Neuronal stem cell (in vitro differentiated cells): ENCODE measurements at places on chromosomes 7 and 10.

DNA sequence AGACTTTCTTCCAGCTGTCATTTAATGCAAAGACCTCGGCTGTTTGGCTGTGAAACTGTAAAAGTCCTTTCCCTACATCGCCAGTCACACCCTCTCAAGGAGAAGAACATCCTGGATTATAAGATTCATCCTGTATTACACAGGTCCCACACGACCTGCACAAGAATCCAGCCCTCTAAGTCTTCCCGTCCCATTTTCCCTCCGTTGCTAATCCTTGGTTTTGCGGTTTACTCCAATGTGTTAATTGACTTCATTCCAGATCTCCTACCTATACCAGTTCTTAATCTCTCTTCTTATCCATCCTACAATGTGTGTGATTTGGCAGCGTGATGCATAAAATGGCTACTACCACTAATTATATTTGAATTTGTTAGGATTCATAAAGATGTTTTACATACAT is 110.4 kb downstream of the COL28A1 start:
- H3K36me3 ChIP-seq, result no peaks in the 10 kb centered on the region
- H3K4me3 ChIP-seq, result no peak overlapping the region
- H3K27ac ChIP-seq, result no peak overlapping the region
- no peak for DNase-seq
- H3K4me1 ChIP-seq, result no peaks in the 10 kb centered on the region
- H3K27me3 ChIP-seq, result no peaks in the 10 kb centered on the region

- no peak within 1 kb of the TSS for H3K27ac ChIP-seq
- H3K4me3 ChIP-seq, result peak within 1 kb of the TSS; percentile 49
- peaks cover 5% of the 10 kb centered on the region for H3K4me1 ChIP-seq
- DNase-seq, result peak; percentile 65
- H3K36me3 ChIP-seq, result no peaks in the 10 kb centered on the region
- peaks cover 3% of the 10 kb centered on the region for H3K27me3 ChIP-seq
Measured at GRCh38 chr7:146116521-146117222, at the start of gene CNTNAP2. Gene CNTNAP2, plus strand, starts transcription at chr7:146116801. Its CDS starts 76 bp downstream, at chr7:146116877.

GRCh38 chr10:73159038-73159648 is 8.7 kb downstream of the ECD start:
- H3K36me3 ChIP-seq, result peaks cover 8% of the 10 kb centered on the region
- no peak overlapping the region for H3K4me3 ChIP-seq
- H3K27ac ChIP-seq, result no peak overlapping the region
- H3K27me3 ChIP-seq, result no peaks in the 10 kb centered on the region

DNA sequence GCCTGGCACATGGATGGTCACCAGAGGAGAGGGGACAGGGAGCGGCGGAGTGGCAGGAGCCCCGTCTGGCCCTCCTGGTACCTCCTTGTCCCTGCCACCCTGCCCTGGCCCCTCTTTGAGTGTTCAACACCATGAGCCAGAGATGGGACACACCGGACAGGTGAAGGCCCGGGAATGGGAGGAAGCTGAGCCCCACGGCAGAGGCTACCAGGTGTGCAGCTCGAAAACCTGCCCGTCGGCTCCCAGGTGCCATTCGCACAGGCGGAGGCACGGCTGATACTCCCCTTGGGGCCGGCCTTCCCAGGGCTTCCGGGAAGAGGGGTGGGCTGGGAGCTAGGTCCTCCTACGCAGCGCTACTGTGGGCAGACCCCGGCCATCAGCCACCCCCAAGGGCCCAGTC is 44.1 kb downstream of the TNRC18 start:
- H3K4me1 ChIP-seq, result peaks cover 23% of the 10 kb centered on the region
- no peaks in the 10 kb centered on the region for H3K27me3 ChIP-seq
- DNase-seq, result no peak
- H3K27ac ChIP-seq, result no peak overlapping the region

GRCh38 chr7:142385491-142386340 is 127.9 kb upstream of the PRSS58 start:
- DNase-seq, result peak; percentile 26
- no peaks in the 10 kb centered on the region for H3K27me3 ChIP-seq
- H3K4me3 ChIP-seq, result no peak overlapping the region
- H3K4me1 ChIP-seq, result no peaks in the 10 kb centered on the region
- H3K27ac ChIP-seq, result no peak overlapping the region

DNA sequence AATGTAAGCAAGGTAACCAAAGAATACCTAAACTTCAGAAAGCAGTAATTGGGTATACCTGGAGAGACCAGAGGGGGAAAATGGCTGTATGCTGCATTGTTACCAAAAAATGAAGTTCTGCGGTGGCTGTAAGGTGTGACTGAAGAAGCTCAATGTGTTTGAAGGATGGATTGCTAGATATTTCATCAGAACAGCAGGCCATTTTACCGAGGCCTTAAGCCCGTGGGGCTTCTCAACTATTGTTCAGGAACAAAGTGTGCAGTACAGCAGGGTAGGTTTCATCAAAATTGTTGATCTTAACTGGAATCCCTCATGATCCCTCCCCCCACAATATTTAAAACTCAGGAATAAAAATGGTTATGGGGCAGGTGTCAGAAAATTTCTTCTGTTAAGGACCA is 204.0 kb upstream of the GHITM start:
- DNase-seq, result no peak
- H3K27ac ChIP-seq, result no peak overlapping the region
- no peaks in the 10 kb centered on the region for H3K36me3 ChIP-seq
- H3K27me3 ChIP-seq, result no peaks in the 10 kb centered on the region
- H3K4me1 ChIP-seq, result no peaks in the 10 kb centered on the region
- H3K4me3 ChIP-seq, result no peak overlapping the region

GRCh38 chr7:29449569-29450260 is 113.9 kb upstream of the PRR15 start:
- no peaks in the 10 kb centered on the region for H3K4me1 ChIP-seq
- no peak for DNase-seq
- no peaks in the 10 kb centered on the region for H3K36me3 ChIP-seq
- no peak overlapping the region for H3K4me3 ChIP-seq

DNA sequence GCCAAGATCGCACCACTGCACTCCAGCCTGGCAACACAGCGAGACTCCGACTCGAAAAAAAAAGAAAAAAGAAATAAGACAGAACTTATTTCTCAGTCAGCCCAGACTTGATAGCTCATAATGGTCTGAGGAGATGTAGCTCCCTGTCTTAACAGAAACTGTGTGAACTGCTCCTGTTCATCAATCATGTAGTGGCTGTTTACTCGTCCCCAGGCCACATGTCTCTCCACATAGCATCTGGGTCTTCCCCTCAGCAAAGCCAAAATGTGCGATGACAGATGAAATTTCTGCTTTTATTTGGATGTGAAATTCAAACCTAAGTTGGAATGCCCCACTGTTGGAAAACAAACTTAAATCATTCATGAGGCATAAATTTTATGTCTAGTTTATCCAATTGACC is 219.0 kb downstream of the CACNA2D1 start:
- no peaks in the 10 kb centered on the region for H3K27me3 ChIP-seq
- H3K27ac ChIP-seq, result no peak overlapping the region
- DNase-seq, result no peak
- H3K4me3 ChIP-seq, result no peak overlapping the region
- H3K4me1 ChIP-seq, result no peaks in the 10 kb centered on the region

DNA sequence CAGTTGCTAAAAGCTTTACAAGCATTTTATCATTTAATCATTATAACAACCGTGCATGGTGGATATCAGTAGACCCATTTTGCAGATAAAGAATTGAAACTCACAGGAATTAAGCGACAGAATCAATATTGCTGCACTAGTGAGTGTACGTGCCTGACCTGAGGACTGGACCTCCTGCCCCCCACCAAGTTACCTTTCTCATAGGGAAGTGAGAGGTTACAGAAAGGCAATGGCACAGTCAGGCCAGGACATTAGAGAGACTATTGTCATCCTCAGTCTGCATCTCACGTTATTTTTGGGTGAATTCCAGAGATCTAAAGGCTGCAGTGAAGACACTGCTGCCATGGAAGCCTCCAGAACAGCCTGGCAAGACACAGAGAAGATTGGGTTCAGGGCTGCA is 80.9 kb downstream of the WDFY4 start:
- H3K27me3 ChIP-seq, result no peaks in the 10 kb centered on the region
- H3K4me3 ChIP-seq, result no peak overlapping the region
- H3K36me3 ChIP-seq, result no peaks in the 10 kb centered on the region
- no peak for DNase-seq
- H3K4me1 ChIP-seq, result no peaks in the 10 kb centered on the region

GRCh38 chr7:129689995-129690581 is 78.6 kb downstream of the NRF1 start:
- no peak overlapping the region for H3K27ac ChIP-seq
- DNase-seq, result no peak
- H3K36me3 ChIP-seq, result peaks cover 54% of the 10 kb centered on the region
- no peaks in the 10 kb centered on the region for H3K4me1 ChIP-seq
- no peak overlapping the region for H3K4me3 ChIP-seq
- H3K27me3 ChIP-seq, result no peaks in the 10 kb centered on the region

DNA sequence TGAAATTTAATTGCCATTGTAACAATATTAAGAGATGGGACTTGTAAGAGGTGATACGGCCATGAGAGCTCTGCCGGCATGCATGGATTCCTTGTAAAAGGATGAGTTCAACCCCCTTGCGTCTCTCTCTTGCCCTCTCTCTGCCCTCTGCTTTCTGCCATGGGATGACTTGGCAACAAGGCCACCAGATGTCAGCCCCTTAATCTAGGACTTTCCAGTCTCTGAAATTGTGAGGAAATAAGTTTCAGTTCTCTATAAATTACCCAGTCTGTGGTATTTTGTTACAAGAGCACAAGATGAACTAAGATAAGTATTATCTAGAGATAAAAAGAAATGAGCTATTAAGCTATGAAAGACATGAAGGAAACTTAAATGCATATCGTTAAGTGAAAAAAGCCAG is 145.7 kb upstream of the AHR start:
- no peak for DNase-seq
- H3K27ac ChIP-seq, result no peak overlapping the region
- H3K4me3 ChIP-seq, result no peak overlapping the region
- no peaks in the 10 kb centered on the region for H3K4me1 ChIP-seq

DNA sequence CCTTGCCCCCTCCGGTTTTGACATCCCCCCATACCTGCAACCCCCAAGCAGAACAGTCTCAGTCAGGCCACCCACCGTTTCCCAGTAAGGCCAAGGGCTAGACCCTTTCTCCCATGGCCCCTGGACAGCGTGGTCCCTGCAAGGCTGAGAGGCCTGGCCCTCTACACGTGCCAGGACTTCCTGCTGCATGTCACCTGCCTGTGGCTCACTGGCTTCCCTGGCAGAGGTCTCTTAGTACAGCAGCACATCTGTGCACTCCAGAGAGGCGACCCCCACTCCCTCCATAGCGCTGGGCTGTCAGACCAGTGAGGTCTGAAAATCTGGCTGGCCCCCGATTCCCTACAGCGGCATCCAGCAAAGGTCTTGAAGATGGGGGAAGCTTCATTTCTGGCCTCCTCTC is 26.4 kb upstream of the JAKMIP3 start:
- peaks cover 32% of the 10 kb centered on the region for H3K27me3 ChIP-seq
- no peak overlapping the region for H3K27ac ChIP-seq

DNA sequence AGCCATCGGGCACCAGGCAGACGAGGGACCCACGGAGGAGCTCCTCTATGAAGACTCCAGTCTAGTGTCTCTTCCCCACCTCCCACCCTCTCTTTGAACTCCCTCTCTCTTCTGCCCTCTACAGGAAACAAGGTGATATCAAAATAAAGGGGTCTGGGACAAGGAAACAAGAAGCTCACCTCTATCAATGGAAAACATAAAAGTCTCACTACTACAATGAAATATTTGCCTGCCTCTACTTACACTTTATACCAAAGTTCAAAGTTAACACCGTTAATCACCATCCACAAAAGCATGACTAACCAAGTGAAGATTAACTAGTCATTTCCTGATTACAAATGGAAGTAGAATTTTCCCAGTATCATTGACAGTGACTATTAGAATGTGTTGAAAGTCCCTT is 82.2 kb downstream of the PARD3 start:
- H3K4me1 ChIP-seq, result peaks cover 3% of the 10 kb centered on the region
- H3K27ac ChIP-seq, result no peak overlapping the region
- H3K36me3 ChIP-seq, result no peaks in the 10 kb centered on the region
- H3K27me3 ChIP-seq, result no peaks in the 10 kb centered on the region
- H3K4me3 ChIP-seq, result no peak overlapping the region

DNA sequence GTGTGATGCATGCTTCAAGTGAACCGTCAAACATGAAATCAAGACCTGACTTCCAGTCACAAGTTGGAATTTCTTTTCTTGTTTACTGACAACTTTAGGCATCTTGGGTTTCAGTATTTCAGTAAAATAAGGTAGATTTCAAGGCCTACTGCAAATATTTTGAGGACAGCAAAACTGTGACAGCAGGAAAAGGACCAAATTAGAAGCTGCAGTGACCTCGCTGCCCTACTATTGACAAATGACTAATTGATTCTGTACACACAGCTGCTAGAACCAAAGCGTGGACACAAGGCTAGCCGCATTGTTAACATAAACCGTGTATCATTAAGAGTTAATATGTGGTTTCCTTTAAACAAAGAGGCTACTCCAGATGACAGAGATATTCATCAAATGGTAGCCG is 105.7 kb upstream of the SEC61G start:
- peaks cover 4% of the 10 kb centered on the region for H3K27me3 ChIP-seq
- no peaks in the 10 kb centered on the region for H3K36me3 ChIP-seq
- H3K4me1 ChIP-seq, result peaks cover 6% of the 10 kb centered on the region
- no peak for DNase-seq
- no peak overlapping the region for H3K4me3 ChIP-seq

DNA sequence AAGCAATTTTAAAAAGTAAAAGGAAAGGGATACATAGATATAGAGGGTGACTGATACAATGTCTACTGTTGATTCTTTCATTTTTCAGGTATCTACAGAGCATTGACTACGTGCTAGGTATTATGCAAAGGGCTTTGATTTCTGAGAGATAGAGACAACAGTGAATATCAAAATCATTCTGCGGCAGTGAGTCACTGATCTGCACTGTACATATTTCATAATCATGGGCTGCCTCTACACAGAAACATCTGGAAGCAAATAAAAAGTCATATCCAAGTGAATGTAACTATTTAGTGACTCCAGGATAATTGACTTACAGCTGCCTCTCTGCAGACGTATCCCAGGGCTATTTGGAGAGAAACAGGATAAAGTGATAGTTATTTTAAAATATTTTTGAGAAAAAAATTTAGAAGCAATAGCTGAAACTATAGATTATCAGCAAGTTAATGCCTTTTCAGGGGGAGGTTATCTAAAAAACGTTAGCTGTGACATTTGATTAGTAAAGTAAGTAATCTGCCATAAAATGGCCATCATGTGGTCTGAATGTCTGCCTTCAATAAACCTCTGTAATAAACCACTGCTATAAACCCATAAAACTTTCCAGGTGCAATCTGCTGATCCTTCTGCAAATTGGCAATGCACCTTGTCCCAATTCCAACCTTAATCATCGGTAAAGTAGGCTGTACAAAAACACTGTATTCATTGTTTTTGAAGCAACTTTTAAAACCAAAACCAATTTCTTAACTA is 43.7 kb downstream of the CPXM2 start:
- H3K36me3 ChIP-seq, result no peaks in the 10 kb centered on the region
- no peaks in the 10 kb centered on the region for H3K4me1 ChIP-seq
- DNase-seq, result no peak
- no peaks in the 10 kb centered on the region for H3K27me3 ChIP-seq

- H3K4me3 ChIP-seq, result no peak overlapping the region
- H3K27ac ChIP-seq, result no peak overlapping the region
- DNase-seq, result no peak
- H3K36me3 ChIP-seq, result no peaks in the 10 kb centered on the region
- no peaks in the 10 kb centered on the region for H3K27me3 ChIP-seq
Measured at GRCh38 chr10:27638071-27638750, 107.4 kb downstream of the MKX start.

GRCh38 chr10:94358480-94358879 is 4.3 kb downstream of the NOC3L start:
- peak overlapping the region; percentile 58 for H3K27ac ChIP-seq
- H3K4me3 ChIP-seq, result no peak overlapping the region
- H3K27me3 ChIP-seq, result peaks cover 2% of the 10 kb centered on the region
- peaks cover 2% of the 10 kb centered on the region for H3K36me3 ChIP-seq
